Dermis blood vessel endothelial cell (primary cell): ENCODE measurements at places on chromosomes 4 and X. TPM values are rescaled to one million over a fixed set of nuclear protein-coding genes. Genes with fewer than 3 reads are reported as not detected.

DNA sequence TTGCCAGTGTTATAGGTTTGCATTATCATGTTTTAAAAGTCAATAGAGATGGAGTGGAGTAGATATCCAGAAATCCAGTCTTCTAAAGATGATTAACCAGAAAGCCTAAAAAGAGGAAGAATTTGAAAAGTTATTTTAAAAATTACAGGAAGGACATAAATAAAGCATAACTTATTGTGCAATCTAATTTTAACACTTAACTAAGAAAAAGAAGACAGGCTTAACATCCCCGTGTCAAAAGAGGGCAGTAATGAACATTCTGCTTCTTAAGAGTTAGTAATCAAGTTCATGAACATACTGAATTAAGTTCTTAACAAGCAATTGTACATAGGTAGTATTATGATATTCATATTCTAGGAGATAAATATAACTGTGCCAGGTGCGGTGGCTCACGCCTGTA lies 39.3 kb downstream of the ELF2 start:
- DNase-seq, result no peak

- DNase-seq, result no peak
Measured at GRCh38 chr4:125727931-125728330, 413.2 kb downstream of the FAT4 start.

GRCh38 chrX:129818123-129818522 lies 25.6 kb downstream of the ZDHHC9 start:
- no peak for DNase-seq

- peak; percentile 93 for DNase-seq
Measured at GRCh38 chr4:99949034-99949998, 759 bp downstream of the H2AZ1 start.

IGSF1 gene
- 0.93 TPM in 1 of 2 replicates, not detected in the other for total RNA-seq

MAGEB10 gene
- total RNA-seq, result not detected in 2 replicates

- DNase-seq, result no peak
Measured at GRCh38 chr4:187962926-187963325, 32.6 kb upstream of the ZFP42 start.

HOPX gene
- 2.6 and 3.1 TPM in 2 replicates for total RNA-seq

DNA sequence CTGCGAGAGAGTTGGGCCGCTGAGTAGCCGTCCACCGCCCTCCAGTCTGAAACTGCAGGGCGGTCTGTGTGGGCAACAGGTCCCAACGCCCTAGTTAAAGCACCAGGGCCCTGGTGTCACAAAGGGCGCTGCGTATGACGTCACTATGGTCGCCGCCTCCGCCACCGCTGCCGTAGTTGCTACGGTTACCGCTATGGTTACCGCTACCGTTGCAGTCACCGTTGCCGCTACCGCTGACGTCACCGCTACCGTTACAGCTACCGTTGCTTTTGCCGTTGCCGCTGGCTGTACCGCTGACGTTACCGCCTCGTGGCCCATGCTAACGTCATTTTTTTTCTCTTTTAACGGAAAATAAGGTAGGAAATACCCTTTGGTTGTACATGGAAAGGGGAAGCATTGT lies at the start of gene PPP1R2C:
Gene PPP1R2C, minus strand, starts transcription at position 68 of the 400 bp plus-strand sequence. CDS start 84 bp downstream, outside the sequence.
- DNase-seq, result no peak

DNA sequence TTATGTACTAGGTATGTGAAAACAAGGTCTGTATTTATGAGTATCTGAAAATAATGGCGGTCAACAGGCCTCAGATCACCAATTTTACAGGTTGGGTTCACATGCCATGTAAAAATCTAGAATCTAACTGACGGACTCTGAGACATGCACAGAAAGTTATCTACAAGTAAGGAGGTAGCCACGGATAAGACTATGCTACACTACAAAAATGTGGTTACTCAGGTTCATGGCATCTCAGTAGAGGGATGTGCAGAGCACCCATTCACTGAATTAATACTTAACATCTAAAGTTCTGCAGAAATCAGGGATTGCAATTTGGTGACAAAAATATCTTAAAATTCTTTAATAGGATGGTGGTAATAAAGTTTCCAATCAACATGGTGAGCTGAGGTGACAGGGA lies 155.9 kb downstream of the APBB2 start:
- DNase-seq, result no peak

NWD2 gene
- not detected in 2 replicates for total RNA-seq

TEC gene
- 1.7 and 1.9 TPM in 2 replicates for total RNA-seq

- DNase-seq, result no peak
Measured at GRCh38 chrX:35809781-35810180, 11.6 kb downstream of the MAGEB16 start.

- DNase-seq, result no peak
Measured at GRCh38 chr4:123073650-123074049, 151.3 kb upstream of the NUDT6 start.

GRCh38 chr4:43481526-43481925 lies 589.0 kb downstream of the GRXCR1 start:
- DNase-seq, result no peak

CCDC110 gene
- 0.42 and 0.68 TPM in 2 replicates for total RNA-seq

USP27X gene
- 2.7 and 3.7 TPM in 2 replicates for total RNA-seq

NXF2B gene
- total RNA-seq, result not detected in 2 replicates

CXorf65 gene
- not detected in 2 replicates for total RNA-seq

PHEX gene
- under 0.01 and 0.37 TPM in 2 replicates for total RNA-seq

DNA sequence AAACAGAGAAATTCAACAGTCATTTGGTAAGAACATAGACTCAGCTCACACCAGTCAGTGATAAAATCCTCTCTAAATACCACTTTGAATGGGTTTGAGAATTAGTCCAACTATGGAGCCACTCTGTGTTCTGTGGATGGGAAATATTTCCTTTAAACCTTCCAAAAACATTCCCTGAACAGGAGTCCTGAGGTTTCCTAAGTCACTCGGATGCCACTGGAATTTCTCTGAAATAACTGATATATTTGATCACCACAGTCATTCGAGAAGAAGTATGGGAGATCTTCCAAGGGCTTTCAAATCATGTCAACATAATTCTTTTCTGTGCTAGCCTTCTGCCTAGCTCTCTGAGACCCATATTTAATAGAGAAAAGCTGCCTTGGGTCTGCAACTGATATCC lies 958.6 kb downstream of the STIM2 start:
- DNase-seq, result no peak

- DNase-seq, result peak; percentile 75
Measured at GRCh38 chr4:158253350-158253980, 43.2 kb downstream of the TMEM144 start.

SGCB gene
- 12.9 and 23.7 TPM in 2 replicates for total RNA-seq

DNA sequence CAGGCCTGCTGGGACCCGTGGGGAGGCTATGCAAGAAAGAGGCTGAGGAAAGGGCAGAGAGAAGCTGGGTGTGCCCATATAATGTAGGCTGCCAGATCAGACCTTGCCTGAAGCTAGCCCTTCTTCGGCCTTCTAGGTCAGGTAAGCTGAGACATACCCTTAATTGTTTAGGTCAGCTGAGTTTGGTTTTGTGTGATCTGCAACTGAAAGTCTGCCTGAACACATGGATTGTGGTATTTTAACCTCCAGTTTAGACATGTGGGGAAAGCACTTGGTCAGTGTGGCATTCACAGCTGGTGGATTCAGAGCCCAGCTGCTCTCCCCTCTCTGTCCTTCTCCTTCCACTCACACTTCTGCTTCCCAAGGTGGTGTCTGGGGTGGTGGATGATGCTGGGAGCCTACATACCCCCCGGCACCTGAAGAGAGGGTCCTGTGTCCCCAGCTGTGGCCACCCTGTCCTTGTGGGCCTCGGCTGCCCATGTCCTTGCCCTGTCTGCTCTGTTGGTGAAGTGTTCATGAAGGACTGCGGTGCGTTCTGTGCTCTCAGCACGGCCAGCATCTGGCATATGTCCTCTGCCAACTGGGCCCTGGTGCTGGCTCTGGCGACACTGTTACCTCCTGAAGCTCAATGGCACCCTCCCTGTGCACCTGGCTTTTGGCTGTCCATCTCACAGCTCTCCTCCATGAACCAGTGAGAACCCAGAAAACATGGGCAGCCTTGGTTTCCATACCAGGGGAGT lies 82.1 kb downstream of the NAT8L start:
- DNase-seq, result no peak

PDE5A gene
- total RNA-seq, result 1.7 and 1.8 TPM in 2 replicates

TSC22D3 gene
- total RNA-seq, result 51.6 and 56.3 TPM in 2 replicates

DNA sequence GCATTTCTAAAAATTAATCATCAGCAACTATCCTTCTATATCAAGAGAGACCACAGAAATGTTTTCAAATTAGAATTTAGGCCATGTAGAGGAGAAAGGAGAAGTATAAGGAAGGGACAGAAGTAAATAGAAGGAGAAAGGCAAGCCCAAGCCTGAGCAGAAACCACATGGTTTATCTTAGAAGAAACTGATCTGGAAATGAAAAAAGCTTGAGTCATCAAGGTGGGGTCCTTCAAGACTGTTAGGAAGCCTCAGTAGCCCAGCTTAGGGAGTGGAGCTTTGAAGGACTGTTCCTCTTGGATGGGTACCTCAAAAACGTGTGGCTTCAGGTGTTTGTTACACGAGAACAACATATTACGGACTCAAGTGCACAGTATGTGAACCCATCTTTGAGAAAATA lies 4.5 kb downstream of the BMX start:
- no peak for DNase-seq

GRCh38 chr4:188423039-188423438 lies 283.8 kb downstream of the TRIML1 start:
- DNase-seq, result no peak

DNA sequence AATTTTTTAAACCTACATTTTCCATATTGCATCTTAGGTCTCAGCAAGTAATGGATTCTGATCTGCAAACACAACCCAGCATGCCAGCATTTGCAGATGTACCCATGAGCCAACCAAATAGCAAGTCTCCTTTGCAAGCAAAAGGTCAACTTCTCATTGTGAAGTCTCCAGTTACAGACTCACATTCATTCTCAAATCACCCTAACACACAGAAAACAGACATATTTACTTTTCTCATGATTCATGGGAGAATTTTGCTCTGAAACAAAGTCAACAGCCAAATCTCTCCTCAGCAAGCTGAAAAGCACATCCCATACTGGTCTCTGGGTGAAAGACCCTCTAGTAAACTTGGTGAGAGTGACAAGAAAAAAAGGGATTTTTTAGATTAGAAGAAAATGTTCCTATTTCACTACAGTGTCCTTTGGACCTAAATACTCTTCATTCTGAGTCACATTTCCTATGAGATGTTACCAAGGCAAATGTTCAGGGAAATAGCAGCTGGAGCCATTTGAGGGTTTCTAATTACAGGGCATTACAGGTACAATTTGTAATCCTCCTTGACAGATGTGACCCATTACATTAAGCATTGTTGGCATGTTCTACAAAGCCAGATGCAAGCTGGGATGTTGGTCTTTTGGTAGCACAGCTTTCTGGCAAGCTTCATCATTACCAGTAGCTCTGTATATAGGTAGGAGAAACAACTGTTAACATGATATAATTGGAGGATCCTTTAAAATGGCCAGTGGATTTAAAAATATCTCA lies 383.3 kb downstream of the SMARCA1 start:
- no peak for DNase-seq

DNA sequence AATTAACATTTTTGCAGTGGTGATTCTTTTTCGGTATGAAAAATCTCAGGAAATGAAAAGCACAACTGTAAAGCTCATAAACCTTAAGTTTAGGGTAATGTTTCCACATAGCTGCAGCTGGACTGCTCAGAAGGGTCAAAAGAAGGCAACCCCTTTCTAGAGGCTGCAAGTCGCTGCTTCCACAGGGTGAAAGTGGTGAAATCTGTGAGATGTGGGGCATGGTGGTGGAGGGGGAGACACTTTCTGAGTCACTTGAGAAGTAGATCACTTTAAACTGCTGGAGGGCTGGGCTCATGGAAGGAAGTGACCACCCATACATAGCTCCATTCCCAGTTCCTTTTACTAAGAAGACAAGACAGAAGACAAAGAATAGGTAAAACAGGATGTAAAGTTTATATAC lies 8.7 kb downstream of the SFRP2 start:
- no peak for DNase-seq

- DNase-seq, result no peak
Measured at GRCh38 chr4:111689731-111690130, 455.5 kb upstream of the FAM241A start.

DNA sequence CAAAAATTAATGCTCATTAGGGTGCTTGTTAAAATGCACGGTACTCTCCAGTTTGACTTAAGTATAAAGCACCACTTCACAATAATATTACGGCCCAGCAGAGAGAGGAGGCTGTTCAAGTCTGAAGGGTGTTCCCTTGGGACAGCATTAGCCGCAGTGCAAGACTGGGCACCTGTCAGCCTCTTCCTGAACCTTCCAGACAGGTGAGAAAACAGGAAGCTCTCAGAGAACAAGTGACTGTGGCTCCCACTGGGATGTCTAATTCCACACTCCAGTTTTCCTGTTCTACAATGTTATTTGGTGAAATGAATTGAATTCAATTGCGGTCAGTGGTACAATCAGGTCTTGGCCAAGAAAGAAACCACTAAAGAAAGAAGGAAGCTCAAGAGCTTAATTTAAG lies 414.4 kb downstream of the SMARCA1 start:
- DNase-seq, result no peak

DNA sequence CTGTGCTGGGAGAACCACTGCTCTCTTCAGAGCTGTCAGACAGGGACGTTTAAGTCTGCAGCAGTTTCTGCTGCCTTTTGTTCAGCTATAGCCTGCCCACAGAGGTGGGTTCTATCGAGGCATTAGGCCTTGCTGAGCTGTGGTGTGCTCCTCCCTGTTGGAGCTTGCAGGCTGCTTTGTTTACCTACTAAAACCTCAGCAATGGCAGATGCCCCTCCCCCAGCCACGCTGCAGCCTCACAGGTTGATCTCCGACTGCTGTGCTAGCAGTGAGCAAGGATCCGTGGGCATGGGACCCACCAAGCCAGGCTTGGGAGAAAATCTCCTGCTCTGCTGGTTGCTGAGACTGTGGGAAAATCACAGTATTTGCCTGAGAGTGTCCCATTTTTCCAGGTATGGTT lies 133.8 kb upstream of the UBQLN2 start:
- DNase-seq, result no peak

GRCh38 chrX:65508851-65509250 lies 25.7 kb downstream of the LAS1L start:
- peak; percentile 7 for DNase-seq

IL13RA1 gene
- 80.6 and 85.4 TPM in 2 replicates for total RNA-seq

DNA sequence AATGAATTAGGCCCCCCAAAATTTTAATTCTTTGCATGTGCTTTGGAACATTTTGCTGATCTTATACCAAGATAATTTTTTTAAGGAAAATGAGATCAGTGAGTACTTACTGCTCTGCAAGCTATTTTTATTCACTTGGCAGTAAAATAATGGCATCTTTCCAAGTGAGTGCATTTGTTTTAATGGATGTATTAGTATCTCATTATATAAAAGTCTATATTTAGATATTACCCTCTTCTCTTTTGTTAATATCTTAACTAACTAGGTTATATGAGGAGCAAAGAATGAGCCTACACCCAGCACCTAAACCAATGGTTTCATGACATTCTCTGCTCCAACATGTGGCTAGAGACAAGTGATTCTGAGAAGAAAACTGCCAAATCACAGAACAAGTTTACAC lies 21.1 kb upstream of the ARAF start:
- peak; percentile 19 for DNase-seq

LONRF3 gene
- total RNA-seq, result 25.2 and 26.5 TPM in 2 replicates
